ENCODE measurements at places on chromosomes 16 and 17. TPM values are rescaled to one million over a fixed set of nuclear protein-coding genes. Genes with fewer than 3 reads are reported as not detected.

- H3K36me3 ChIP-seq = no peaks in the 10 kb centered on the region
- H3K4me3 ChIP-seq = no peak overlapping the region
- H3K27me3 ChIP-seq = no peaks in the 10 kb centered on the region
- DNase-seq = no peak
- no peaks in the 10 kb centered on the region for H3K4me1 ChIP-seq
Measured at GRCh38 chr17:27206447-27206846, 87.5 kb upstream of the WSB1 start.

- H3K36me3 ChIP-seq = peaks cover 18% of the 10 kb centered on the region
- H3K27me3 ChIP-seq = no peaks in the 10 kb centered on the region
- no peak for DNase-seq
Measured at GRCh38 chr16:1966460-1966859, at the start of gene RNF151. Gene RNF151 (plus strand): TSS chr16:1966856. CDS start chr16:1966882, 26 bp downstream.

GRCh38 chr16:14545346-14545884 is 84.6 kb downstream of the PARN start:
- no peak for DNase-seq
- peaks cover 6% of the 10 kb centered on the region for H3K4me1 ChIP-seq
- no peak overlapping the region for H3K27ac ChIP-seq
- H3K4me3 ChIP-seq = no peak overlapping the region
- peaks cover 8% of the 10 kb centered on the region for H3K36me3 ChIP-seq

DNA sequence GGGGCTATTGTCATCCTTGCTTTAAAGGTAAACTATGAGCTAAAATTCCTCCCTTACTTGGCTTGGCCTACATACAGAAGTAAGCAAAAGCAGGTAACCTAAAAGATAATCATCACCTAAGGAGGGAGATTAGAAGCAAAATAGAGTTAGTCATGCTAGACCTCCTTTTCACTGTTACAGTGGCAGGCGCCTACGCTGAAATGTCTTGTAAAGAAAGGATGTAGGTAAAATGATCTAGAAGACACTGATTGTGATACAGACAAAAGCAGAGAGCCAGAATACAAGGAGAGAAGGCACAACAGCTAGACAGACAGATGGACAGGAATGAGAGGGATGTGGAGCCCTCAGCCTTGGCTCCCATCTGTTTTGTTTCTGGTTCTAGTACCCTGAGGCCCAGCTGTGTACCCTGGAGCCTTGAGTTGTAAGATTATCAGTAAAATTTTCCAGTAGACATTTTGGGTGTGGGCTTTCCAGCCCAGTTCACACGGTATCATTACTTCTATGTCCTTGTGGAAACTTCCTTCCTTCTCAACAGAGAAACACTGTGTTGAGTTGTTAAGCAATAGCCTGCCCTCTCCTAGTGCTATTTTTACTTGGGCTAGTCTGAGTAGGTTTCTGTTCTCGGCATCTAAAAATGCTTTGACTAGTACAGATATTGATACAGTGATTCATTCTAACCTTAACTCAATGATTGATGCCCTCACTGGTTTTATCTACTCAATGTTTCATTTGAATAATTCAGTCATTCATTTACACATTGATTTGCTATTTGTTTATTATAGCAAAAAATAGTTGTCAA is 7.7 kb upstream of the C16orf78 start:
- H3K36me3 ChIP-seq = no peaks in the 10 kb centered on the region
- H3K4me3 ChIP-seq = no peak overlapping the region
- no peaks in the 10 kb centered on the region for H3K4me1 ChIP-seq
- no peaks in the 10 kb centered on the region for H3K27me3 ChIP-seq
- no peak for DNase-seq

- no peak overlapping the region for H3K4me3 ChIP-seq
- H3K27me3 ChIP-seq = no peaks in the 10 kb centered on the region
Measured at GRCh38 chr16:85982563-85982939, 83.6 kb downstream of the IRF8 start.

- peak overlapping the region; percentile 98 for H3K27ac ChIP-seq
- no peak overlapping the region for H3K4me3 ChIP-seq
- H3K27me3 ChIP-seq = no peaks in the 10 kb centered on the region
- H3K36me3 ChIP-seq = no peaks in the 10 kb centered on the region
- peaks cover 49% of the 10 kb centered on the region for H3K4me1 ChIP-seq
- DNase-seq = peak; percentile 53
Measured at GRCh38 chr16:87954361-87954760, 3.1 kb downstream of the BANP start.

The KLHL10 gene
- total RNA-seq = not detected

The FSCN2 gene
- total RNA-seq = 37.7 TPM

The CES5A gene
- total RNA-seq = not detected

The TMED6 gene
- not detected for total RNA-seq

The BORCS6 gene
- total RNA-seq = 12.2 TPM

The KRTAP4-9 gene
- not detected for total RNA-seq

The DNAI2 gene
- 3.1 TPM for total RNA-seq

Data from upper lobe of left lung (tissue), 6 donors.